ENCODE measurements at places on chromosomes 1 and 21.

GRCh38 chr1:226990133-226990716 is 50.1 kb downstream of the COQ8A start:
- peak; percentile 62 for DNase-seq

DNA sequence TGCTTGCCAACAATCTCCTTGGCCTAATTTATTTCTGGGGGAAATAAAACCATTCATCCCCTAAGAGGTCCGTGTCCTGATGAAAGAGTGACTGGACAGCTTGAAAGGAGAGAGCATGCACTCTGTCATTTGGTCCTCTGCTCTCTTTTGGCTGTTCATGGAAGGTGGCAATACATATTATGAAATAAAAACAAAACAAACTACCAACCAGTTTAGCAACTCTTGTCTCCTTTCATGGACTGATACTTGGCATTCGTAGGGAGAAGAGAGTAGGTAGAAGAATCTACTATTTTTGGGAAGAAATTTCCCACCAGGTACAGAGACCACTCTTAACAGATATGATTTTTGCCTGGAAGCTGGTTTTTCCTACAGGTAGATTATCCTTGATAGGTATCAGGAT is 746 bp upstream of the C1orf116 start:
- DNase-seq = no peak

GRCh38 chr1:241895013-241895412 is 47.0 kb downstream of the EXO1 start:
- DNase-seq = no peak

GRCh38 chr21:42081138-42081537 is 10.0 kb downstream of the UMODL1 start:
- no peak for DNase-seq

GRCh38 chr1:210499956-210500355 is 171.3 kb downstream of the HHAT start:
- no peak for DNase-seq

GRCh38 chr1:23436520-23437354 is 12.2 kb upstream of the TCEA3 start:
- DNase-seq = no peak

DNA sequence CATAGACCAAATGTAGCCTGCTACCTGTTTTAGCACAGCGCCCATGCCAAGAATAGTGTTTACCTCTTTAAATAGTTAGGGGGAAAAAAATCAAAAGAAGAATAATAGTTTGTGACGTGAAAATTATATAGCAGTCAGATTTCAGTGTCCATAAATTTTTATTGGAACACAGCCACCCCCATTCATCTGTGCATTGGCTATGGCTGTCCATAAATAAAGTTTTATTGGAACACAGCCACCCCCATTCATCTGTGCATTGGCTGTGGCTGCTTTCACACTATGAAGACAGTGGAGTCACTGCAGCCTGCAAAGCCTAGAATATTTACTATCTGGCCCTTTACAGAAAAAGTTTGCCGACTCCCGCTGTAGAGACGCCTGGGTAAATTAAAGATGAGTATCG is 20.9 kb downstream of the EPHX1 start:
- no peak for DNase-seq

GRCh38 chr1:3188150-3188971 is 119.4 kb downstream of the PRDM16 start:
- DNase-seq = no peak

DNA sequence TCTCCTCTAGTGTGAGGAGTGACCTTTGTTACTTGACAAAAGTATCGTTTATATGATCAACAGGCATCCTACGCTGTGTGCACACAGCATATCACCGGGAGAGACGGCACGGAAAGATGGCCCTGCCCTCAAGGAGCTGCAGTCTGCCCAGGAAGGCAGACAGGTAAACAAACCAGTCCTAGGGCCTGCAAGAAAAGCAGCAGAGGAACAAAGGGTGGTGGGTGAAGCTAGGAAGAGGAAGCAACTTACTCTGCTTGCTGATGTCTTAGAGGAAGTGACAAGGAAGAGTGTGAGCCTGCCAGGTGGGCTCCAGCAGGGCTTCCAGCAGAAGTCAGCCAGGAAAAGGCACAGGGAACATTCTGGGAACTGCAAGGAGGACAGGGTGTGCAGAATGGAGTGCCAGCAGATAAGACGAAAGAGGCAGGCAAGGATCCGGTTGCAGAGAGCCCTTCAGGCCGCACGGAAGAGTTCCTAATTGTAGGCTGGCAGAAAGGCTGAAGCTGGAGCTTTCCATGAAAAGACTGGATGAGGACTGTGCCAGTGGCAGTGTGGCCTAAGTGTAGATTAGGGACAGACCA is 106.7 kb downstream of the SLC45A1 start:
- peak; percentile 71 for DNase-seq

DNA sequence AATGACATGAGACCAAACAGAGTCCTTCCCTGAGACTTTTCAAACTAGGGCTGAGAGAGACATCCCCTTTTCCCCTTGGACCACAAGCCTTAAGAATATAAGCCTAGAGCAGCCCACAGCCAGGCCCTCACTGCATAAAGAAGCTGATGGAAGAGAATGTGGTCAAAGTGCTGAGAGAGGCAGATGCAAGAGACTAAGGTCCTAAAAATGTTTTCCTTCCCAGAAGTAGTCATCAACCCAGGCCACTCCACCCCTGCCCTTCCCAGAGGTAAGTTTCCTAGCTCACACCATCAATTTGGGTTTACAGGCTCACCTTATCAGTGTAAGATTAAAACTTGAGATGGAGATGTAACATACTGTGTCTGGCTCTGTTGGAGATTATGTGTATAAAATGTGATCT is 58.2 kb downstream of the BCAR3 start:
- DNase-seq = no peak

DNA sequence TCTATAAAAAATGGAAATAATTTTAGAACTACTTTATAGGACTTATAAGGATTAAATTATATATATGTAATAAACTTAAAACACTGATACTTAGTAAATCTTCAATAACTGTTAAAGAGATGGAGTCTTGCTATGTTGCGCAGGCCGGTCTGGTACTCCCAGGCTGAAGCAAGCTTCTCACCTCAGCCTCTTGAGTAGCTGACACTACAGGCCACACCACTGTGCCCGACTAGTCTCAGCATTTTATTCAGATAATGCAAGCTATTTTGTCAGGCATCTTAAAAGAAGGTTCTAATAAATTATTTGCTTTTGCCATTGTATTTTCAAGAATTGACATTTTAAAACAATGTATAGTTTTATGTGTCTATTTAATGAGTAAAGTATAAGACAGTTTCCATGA is 20.8 kb downstream of the CNST start:
- DNase-seq = no peak

DNA sequence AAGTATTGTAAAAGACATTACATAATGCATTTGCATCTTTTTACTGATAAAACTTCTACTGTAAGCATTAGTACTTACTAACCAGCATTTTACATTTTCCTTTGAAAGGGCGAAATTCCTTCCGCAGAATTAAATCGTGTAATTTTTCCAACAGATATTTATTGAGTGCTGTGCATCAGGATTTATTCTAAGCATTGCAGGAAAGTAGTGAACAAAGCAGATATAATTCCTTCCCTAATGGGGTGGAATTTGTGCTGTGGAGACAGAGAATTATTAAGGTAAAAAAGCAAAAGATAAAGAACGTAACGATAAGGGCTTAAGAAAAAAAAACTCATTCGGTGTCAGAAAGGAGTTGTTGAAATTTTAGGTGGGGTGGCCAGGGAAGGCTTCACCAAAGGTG is 7.6 kb upstream of the ETS2 start:
- DNase-seq = no peak

DNA sequence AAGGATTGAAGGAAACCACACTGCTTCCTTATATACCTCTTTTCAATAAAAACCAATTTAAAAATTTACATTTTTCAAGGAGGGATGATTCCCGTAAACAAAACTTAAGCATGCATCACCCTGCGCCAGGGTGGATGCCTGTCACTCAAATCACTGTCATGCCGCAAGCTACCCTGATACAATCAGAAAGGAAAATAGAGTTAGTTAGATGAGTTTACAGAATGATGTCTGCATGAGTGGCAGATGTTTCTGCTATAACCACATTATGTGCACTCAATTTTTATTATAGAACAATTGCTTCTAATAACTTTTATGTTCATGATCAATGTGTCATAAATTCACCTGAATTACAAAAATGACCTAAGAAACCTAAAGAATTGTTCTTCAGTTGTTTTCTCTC is 123.4 kb upstream of the ADGRL4 start:
- no peak for DNase-seq

DNA sequence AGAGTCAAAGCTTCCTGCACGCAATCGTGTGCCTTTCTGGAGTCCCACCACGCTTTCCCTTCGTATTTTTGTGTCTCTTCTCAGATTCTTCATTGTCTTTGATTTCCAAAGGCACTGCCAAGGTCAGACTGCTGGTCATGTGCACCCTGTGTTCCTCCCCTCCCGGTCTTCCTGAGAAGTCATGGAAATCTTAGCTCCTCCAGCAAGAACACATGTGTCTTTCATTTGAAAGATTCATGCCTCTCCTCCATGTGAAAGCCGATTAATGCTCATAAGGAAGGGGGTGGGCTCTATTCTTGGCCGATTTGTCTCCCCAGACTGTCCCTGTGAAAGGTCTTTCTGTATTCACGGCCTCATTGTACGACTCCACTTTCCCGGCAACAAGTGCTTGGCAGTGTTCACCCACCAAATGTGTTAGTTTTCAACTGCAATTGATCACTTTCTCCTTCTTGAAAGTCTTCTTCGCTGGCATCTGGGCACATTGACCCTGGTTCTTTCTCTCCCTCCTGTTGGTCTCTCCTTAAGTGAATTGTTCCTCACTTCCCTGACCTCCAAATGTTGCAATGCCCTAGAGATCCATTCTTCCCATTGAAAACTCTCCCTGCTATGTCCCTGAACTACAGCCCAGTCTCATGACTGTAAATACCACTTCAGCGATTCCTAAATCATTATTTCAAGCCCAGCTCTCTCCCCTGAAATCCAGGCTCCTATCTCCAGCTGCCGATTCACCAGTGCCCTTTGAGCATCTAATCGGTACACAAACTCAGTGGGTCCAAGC is 25.4 kb downstream of the MX2 start:
- no peak for DNase-seq

DNA sequence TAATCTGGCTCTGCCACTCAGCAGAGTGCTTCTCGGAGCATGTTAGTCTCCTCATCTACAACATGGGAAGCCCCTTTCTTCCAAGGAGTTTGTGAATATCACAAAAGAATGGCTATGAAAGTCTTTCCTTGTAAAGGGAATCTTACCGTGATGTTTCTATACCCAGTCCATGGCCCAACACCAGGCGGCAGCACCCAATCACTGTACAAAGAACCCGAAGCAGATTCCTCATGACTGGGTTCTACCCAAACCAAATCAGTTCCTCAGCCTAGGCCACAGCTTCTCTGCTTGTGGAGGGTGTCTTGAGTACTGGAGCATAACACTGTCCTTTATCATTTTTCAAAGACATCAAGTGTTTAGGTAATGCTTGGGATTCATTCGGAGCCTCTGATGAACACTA is 16.6 kb upstream of the SLFNL1 start:
- DNase-seq = no peak

DNA sequence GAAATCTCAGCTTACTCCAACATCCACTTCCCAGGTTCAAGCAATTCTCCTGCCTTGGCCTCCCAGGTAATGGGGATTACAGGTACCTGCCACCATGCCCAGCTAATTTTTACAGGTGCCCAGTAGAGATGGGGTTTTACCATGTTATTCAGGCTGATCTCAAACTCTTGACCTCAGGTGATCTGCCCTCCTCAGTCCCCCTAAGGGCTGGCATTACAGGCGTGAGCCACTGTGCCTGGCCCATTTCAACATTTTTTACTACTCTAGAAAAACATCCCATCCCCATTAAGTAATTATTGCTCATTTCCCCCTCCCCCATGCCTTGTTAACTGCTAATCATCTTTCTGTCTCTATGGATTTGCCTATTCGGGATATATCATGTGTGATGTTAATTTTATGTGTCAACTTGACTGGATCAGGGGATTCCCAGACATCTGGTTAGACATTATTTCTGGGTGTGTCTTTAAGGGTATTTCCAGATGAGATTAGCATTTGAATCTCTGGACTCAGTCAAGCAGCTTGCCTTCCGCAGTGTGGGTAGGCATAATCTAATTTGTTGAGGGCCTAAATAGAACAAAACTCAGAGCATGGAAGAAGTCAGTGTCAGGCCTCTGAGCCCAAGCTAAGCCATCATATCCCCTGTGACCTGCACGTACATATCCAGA is 33.0 kb upstream of the ZBTB8B start:
- no peak for DNase-seq
